ENCODE measurements at places on chromosomes 2 and 18. TPM values are rescaled to one million over a fixed set of nuclear protein-coding genes. Genes with fewer than 3 reads are reported as not detected.

- ATAC-seq, result no peak
- H3K27ac ChIP-seq, result no peak overlapping the region
- H3K36me3 ChIP-seq, result no peaks in the 10 kb centered on the region
- H3K27me3 ChIP-seq, result peaks cover 3% of the 10 kb centered on the region
- H3K4me1 ChIP-seq, result no peaks in the 10 kb centered on the region
- H3K4me3 ChIP-seq, result no peak overlapping the region
These were observed 27.7 kb upstream of the ACADL start for GRCh38 chr2:210252699-210253606.

GRCh38 chr2:26585966-26586365 lies 55.2 kb downstream of the CIB4 start:
- peaks cover 26% of the 10 kb centered on the region for H3K27me3 ChIP-seq
- H3K4me3 ChIP-seq, result no peak overlapping the region
- no peaks in the 10 kb centered on the region for H3K36me3 ChIP-seq
- no peaks in the 10 kb centered on the region for H3K4me1 ChIP-seq
- no peak overlapping the region for H3K27ac ChIP-seq

DNA sequence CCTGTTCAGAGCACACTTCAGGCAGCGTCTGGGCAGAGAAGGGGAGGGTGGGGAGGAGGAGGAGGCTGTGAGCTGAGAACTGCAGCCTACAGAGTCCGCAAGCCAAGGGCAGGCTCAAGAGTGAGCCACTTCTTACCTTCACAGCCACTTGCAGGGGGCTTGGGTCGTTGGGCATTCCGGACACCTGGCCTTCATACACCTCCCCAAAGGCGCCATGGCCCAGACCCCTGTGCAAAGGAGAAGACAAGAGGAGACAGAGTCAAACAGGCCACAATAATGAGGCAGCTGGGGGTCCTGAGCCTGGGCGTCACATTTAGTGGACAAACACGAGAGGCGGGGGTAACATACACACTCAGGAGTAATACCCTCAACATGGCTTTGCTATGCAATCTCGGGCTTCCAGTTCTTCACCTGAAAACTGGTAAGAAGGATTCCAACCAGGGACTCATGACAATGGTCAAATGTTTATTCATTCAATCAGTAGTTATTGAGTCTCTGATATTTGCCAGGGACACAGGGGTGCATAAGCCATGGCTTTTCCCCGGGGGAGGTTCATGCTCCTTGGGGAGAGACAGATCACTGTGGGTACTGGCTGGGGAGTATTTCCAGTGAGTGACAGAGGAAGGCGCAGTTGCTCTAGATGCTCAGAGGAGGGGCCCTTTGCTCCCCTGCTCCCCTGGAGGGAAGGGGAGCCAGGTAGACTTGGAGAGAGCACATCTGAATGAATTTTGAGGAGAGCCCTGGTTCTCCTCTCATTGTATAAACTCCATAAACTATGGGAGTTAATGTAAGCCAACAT lies 107.4 kb downstream of the CLIP4 start:
- no peak overlapping the region for H3K4me3 ChIP-seq
- peaks cover 6% of the 10 kb centered on the region for H3K27me3 ChIP-seq
- H3K27ac ChIP-seq, result no peak overlapping the region
- H3K4me1 ChIP-seq, result no peaks in the 10 kb centered on the region
- ATAC-seq, result no peak

- no peak for ATAC-seq
- H3K36me3 ChIP-seq, result no peaks in the 10 kb centered on the region
- no peak overlapping the region for H3K4me3 ChIP-seq
- H3K27ac ChIP-seq, result no peak overlapping the region
- no peaks in the 10 kb centered on the region for H3K4me1 ChIP-seq
These were observed 11.6 kb upstream of the TUBB6 start for GRCh38 chr18:12296457-12296856.

- H3K27me3 ChIP-seq, result no peaks in the 10 kb centered on the region
- peaks cover 5% of the 10 kb centered on the region for H3K4me1 ChIP-seq
- no peaks in the 10 kb centered on the region for H3K36me3 ChIP-seq
- H3K4me3 ChIP-seq, result no peak overlapping the region
- H3K27ac ChIP-seq, result no peak overlapping the region
These were observed 36.9 kb downstream of the SNED1 start for GRCh38 chr2:241035142-241035817.

DNA sequence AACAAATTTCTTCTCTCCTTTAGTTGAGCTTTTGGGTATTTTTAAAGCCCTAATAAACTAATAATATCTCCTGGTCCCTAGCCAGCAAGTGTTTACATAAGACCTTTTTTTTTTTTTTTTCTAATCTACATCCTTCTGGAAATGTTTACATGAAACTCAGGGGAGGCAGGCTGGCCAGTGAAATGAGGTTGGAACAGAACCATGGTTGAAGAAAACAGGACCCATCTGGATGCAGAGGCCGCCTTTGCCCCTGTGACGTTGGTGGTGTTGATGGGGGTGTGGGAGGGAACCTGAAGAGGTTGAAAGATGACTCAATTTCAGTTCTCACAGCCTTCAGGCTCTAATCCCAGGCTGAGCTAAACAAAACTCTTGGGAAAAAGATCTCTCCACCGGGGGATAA lies 118.5 kb downstream of the NRP2 start:
- peaks cover 6% of the 10 kb centered on the region for H3K27me3 ChIP-seq
- H3K4me3 ChIP-seq, result no peak overlapping the region
- no peaks in the 10 kb centered on the region for H3K36me3 ChIP-seq
- ATAC-seq, result no peak
- no peaks in the 10 kb centered on the region for H3K4me1 ChIP-seq

DNA sequence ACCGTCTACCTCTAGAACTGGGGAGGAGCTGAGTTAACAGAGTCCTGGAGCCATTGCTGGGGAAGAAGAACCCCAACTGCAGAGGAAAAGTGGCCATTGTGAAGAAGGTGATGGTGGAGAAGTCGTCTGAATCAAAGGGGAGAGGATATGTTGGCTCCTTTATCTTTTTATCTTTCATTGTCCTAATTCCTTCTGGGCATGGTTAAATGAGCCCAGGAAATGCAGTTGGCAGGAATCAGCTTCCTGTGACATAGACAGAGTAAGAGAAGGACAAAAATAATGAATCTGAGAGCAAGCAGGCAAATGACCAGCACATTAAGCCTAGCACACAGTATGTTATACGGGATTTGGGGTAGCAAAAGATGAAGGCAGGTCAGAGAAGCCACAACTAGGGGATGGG lies 16.0 kb upstream of the ACTR3 start:
- H3K4me1 ChIP-seq, result peaks cover 23% of the 10 kb centered on the region
- no peaks in the 10 kb centered on the region for H3K27me3 ChIP-seq
- H3K36me3 ChIP-seq, result no peaks in the 10 kb centered on the region
- ATAC-seq, result no peak

Gene TIMM21
- total RNA-seq, result 70.9 TPM

Gene TXNL4A
- total RNA-seq, result 197 TPM

Gene GPR148
- not detected for total RNA-seq

Gene DYNAP
- not detected for total RNA-seq

Gene NETO1
- total RNA-seq, result not detected
